ENCODE measurements at places on chromosomes 6 and 20. TPM values are rescaled to one million over a fixed set of nuclear protein-coding genes. Genes with fewer than 3 reads are reported as not detected.
A peak's percentile ranks its signal among the peaks of the same experiment; 100 is the strongest.

GRCh38 chr20:17210983-17211382 is 15.9 kb upstream of the PCSK2 start:
- DNase-seq, result peak; percentile 19

- DNase-seq, result no peak
These were observed 3.2 kb upstream of the SLC4A11 start for GRCh38 chr20:3242172-3242692.

DNA sequence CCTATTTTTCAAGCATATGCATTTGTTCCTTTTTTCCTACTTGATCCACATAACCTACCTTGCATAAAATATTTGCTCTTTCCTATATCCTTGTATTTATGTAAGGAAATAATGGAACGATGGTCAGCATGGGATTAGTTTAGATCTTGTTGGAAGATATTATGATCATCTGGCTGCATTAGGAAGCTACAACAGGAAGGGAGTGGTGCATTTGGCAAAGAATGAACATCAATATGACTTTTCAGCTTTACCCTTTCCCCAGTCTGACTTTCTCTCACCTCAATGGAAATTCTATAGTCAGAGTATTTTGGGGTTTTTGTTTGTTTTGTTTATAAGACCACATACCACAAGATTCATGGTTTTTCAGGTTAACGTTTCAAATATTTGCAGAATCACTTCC is 66.0 kb downstream of the HS3ST5 start:
- DNase-seq, result no peak

The SLC4A11 gene
- total RNA-seq, result 1.2 TPM

The HLA-F gene
- total RNA-seq, result 414 TPM

- peak; percentile 83 for DNase-seq
These were observed 37.7 kb downstream of the MAP3K4 start for GRCh38 chr6:161029195-161029809.

GRCh38 chr6:14896475-14896874 is 349.4 kb upstream of the JARID2 start:
- DNase-seq, result peak; percentile 38

GRCh38 chr6:16223362-16223761 is 15.0 kb upstream of the GMPR start:
- no peak for DNase-seq

DNA sequence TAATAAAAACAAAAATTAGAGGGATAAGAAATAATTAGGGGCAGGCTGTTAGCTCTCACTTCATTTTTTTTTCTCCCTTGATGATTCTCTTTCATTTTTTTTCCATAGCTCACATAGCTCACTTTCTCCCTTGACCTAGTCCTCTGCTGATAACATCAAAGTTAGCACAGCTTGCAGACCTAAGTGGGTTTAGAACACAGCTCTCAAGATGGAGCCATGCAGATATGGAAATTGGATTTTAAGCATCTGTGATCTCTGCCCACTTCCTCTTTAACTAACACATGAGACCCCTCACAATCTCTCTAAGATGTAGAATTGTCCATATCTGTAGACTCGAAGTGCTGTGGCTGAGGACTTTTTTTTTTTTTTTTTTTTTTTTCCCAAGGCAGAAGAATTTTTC is 257.1 kb downstream of the SOX4 start:
- peak; percentile 31 for DNase-seq

GRCh38 chr20:31836853-31837608 is 8.4 kb downstream of the FOXS1 start:
- peak; percentile 90 for DNase-seq

GRCh38 chr6:7532232-7532631 is 9.2 kb upstream of the DSP start:
- no peak for DNase-seq

The RBBP8NL gene
- total RNA-seq, result not detected

The ADAM33 gene
- total RNA-seq, result 0.15 TPM

DNA sequence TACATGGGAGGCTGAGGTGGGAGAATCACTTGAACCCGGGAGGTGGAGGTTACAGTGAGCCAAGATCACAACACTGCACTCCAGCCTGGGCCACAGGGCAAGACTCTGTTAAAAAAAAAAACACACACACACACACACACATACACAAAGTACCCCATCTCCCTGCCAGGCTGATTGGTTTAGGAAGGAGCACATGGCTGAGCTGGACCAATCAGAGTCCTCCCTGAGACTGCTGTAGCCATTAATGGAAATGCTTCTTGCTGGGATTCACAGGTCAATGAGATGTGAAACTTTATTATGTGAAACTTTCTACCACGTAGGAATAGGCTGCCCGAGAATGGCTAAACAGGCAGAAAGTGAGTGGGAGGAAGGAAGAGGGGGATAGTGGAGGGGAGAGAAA is 2.9 kb downstream of the TREM1 start:
- no peak for DNase-seq

The CD24 gene
- 284 TPM for total RNA-seq

- DNase-seq, result no peak
These were observed 164.5 kb downstream of the ERMARD start for GRCh38 chr6:169915769-169916550.

The SAPCD1 gene
- total RNA-seq, result 1.7 TPM

- DNase-seq, result peak; percentile 97
These were observed 219.9 kb upstream of the ECI2 start for GRCh38 chr6:4355241-4355640.
